Stimulated activated CD4-positive, alpha-beta T cell treated with anti-CD3 and anti-CD28 coated beads, Interleukin-4, amount 100 ng/mL, for 4 hours (primary cell): ENCODE measurements at places on chromosomes 5 and 9.

DNA sequence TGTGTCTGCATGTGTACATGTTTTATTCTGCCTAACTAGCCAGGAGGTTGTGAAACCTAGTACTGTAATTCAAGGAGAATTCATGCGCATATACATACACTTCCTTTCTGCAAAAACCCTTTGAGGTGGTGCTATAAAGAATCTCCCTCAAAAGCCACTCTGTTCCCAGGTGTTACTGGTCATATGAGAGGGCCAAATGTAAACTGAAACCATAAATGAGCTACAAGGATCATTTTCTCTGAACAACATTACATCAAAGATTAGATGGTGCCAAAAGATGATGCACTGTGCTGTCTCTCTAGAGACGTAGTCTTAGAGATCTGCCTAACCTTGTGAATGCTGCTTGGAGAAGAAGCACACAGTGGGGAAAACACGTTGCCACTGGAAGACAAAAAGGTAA is 15.7 kb downstream of the NREP start:
- no peak for DNase-seq

DNA sequence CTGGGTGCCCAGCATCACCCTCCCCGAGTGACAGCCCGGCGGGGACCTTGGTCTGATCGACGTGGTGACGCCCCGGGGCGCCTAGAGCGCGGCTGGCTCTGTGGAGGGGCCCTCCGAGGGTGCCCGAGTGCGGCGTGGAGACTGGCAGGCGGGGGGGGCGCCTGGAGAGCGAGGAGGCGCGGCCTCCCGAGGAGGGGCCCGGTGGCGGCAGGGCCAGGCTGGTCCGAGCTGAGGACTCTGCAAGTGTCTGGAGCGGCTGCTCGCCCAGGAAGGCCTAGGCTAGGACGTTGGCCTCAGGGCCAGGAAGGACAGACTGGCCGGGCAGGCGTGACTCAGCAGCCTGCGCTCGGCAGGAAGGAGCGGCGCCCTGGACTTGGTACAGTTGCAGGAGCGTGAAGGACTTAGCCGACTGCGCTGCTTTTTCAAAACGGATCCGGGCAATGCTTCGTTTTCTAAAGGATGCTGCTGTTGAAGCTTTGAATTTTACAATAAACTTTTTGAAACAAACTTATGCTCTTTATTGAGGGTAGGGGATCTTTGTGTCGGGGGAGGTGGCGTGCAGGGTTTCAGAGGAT is 1.3 kb downstream of the GADD45G start:
- peak; percentile 35 for DNase-seq

GRCh38 chr5:135133698-135134515 is 99.9 kb upstream of the PITX1 start:
- DNase-seq = no peak

DNA sequence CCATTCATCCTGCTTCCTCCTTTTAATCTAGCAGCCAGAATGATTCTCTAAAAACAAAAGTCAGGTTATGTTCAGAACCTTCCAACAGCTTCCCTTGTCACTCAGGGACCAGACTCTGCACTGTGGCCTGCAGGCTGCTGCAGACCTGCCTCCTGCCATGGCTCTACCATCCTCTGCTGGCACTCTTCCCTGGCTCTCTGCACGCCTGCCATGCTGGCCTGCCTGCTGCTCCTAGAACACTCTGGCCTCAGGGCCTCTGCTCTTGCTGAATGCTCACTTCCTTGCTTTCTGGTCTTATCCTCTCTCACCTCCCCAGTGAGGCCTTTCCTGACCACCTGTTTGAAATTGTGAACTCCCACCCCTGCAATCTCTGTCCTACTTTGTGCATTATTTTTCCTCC is 149.4 kb downstream of the CD180 start:
- no peak for DNase-seq

GRCh38 chr9:133708246-133709014 is 29.7 kb downstream of the SARDH start:
- no peak for DNase-seq

GRCh38 chr9:88005240-88005639 is 30.9 kb upstream of the CDK20 start:
- no peak for DNase-seq

- no peak for DNase-seq
These were observed 77.5 kb downstream of the TRIO start for GRCh38 chr5:14220642-14221041.

- DNase-seq = no peak
These were observed 342.8 kb downstream of the EBF1 start for GRCh38 chr5:158756871-158757270.

- DNase-seq = peak; percentile 36
These were observed 21.1 kb downstream of the VCP start for GRCh38 chr9:35051069-35051967.

DNA sequence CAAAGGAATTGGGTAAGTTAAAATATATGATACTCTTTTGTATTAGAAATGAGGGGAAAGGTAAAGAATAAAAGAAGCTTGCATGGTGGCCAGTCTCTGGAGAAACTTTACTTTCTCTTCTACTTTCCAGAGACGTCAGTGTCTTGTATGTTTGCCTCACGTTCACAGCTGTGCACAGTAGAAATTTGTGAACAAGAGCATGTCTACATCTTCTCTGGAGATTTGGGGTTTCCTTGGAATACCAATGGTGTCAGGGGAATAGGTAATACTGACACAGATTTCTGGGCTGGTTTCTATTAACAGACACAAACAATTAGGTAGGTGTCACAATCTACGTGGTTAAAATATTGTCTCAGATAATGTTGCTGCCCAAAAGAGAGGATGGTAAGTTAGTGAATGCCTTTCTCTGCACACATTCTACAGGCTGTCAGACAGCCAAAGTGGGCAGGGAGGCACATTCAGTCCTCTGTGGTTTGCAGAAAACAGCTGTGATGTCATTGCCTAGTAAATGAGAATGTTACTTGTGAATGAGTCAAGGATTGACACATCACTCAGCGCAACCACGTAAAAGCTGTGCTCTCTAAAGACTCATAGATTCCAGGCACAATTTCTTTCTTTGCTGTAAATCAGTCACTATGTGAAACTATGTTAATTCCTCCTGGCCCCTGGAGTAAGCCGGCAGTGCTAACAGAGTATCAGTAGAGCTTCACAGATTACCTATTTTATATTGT is 397.1 kb downstream of the MAN2A1 start:
- DNase-seq = peak; percentile 58

DNA sequence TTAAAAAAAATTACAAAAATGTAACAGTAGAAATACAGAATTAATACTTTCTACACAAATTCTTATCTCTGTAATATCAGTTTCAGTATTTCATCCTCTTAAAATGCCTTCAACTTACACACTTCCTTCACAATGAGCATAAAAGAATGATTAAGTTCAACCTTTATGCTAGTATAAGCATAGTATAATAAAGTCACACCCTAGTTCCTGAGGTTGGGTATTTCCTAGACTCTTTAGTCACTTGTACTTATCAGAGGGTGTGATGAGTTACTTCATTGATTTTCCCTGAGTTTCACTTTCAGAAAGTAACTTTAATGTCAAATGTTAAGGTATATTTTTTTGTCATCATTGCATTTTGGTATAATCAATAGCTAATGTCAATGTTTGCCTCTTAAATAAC is 302.4 kb downstream of the PDE4D start:
- DNase-seq = no peak

GRCh38 chr5:126718236-126718868 is 58.6 kb upstream of the LMNB1 start:
- no peak for DNase-seq

DNA sequence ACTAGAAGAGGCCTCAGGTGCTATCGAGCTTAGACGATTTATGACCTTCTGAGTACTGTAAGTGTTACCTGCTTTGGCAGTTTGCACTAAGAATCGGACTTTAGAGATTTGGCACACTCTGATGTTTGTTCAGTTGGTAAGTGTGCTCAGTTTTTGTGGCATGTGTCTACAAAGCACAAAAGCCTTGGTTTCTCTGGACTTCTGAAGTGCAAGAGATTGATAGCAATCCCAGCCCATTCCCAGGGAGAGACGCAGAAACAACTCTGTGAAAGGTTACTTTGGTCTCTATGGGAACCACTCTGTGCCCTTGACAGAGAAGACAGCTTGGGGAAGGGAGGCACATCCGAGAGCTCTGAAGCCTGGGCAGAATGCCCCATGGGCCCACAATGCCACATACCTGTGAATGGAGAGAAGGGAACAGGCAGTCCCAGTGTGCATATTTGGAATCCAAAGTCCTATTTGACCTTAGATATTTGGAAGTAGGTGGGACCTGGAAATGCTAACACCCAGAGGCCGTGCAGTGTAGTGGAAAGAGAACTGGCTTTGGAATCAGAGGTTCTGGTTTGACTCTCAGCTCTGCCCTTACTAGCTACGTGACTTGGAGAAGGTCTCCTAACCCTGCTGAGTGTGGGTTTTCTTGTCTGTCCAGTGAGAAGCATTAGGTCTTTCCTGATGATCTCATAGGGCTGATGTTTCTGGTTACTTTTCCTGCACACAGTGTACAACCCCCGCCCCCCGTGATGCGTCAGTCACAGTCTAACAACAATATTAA is 194.3 kb upstream of the VLDLR start:
- DNase-seq = no peak

DNA sequence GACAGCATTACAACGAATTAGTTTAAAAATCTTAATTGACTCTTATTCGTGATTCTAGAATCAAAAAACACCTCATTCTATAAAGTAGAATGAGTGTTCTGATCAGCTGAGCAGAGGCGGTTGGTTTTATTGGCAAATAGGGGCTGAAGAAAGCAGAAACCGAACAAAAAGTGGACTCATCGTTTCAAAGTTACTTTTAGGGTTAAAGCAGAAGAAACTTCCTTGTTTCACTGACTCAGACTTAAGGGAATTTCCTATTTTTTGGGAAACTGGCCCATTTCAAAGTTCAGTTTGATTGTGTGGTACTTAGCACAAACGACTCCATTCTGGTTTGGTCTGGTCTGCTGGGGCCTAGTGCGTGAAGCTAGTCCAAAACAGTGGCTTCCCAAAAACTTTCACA is 862 bp upstream of the NDUFB6 start:
- no peak for DNase-seq

- DNase-seq = no peak
These were observed 3.5 kb upstream of the LOX start for GRCh38 chr5:122081541-122081940.

GRCh38 chr9:74946686-74947085 is 6.0 kb downstream of the C9orf40 start:
- DNase-seq = no peak

DNA sequence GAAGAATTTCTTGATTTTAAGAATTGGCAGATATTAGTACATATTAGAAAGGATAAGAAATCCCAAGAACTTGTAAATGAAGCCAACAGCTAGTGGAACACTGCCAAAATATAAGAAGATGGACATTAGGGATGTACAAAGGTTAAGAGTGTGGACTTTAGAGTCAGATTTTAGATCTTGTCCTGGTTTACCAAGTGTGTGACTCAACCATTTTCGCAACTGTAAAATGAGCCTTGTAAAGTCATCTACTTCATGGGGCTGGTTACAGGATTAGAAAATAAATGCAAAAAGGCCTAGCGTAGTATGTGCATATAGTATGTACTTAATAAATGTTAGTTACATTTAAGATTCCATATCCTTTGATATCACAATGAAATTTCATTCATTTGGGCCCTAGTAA is 260.0 kb downstream of the RAB3C start:
- DNase-seq = no peak

DNA sequence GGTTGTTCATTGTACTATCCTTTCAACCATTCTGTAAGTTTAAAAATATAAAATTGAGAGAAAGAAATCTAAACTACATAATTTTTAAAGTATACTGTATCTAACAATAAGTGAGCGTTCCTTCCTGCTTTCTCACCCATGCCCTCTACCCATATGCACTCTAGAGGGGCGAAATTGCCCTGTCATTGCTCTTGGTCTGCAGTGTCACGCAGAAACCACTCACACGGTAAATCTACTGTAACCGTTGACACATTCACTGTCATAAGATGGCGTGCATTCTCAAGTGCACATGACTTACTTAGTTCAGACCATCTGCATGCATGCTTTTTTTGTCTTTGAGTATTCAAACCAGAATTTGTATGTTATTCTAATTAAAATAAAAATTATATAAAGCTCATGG is 55.7 kb upstream of the NIPBL start:
- DNase-seq = no peak

DNA sequence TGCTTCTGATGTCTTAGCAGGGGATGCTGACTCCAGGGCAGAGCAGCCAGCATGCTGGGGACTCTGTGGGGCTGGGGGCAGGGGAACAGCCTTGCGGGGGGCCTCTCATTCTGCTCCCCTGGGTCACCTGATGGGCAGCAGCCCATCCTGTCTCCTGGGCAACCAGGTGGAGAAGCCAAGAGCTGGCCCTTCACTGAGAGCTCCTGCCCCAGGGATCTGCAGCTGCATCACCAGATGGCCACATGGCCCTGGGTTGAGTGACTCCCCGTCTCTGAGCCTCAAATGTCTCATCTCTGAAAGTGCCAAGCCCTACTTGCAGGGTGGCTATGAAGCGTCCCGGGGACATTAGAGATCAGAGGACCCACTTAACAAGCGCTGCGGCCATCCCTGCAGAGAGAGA is 49.1 kb downstream of the LRSAM1 start:
- no peak for DNase-seq

- DNase-seq = peak; percentile 60
These were observed 16.3 kb downstream of the NMRK1 start for GRCh38 chr9:75071530-75072122.

GRCh38 chr5:57600321-57600720 is 117.7 kb upstream of the ACTBL2 start:
- no peak for DNase-seq

- no peak for DNase-seq
These were observed 243.8 kb downstream of the BNC2 start for GRCh38 chr9:16626577-16627130.

GRCh38 chr5:131148835-131149234 is 16.2 kb downstream of the HINT1 start:
- DNase-seq = no peak

- DNase-seq = no peak
These were observed 48.4 kb downstream of the ZNF608 start for GRCh38 chr5:124697933-124698591.

DNA sequence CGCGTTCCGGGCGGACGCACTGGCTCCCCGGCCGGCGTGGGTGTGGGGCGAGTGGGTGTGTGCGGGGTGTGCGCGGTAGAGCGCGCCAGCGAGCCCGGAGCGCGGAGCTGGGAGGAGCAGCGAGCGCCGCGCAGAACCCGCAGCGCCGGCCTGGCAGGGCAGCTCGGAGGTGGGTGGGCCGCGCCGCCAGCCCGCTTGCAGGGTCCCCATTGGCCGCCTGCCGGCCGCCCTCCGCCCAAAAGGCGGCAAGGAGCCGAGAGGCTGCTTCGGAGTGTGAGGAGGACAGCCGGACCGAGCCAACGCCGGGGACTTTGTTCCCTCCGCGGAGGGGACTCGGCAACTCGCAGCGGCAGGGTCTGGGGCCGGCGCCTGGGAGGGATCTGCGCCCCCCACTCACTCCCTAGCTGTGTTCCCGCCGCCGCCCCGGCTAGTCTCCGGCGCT is at the start of gene DAPK1:
Gene DAPK1 (plus strand): TSS at position 264 of the 442 bp plus-strand sequence. CDS start 1,211 bp downstream, outside the sequence.
- DNase-seq = peak; percentile 18
